ENCODE measurements at places on chromosomes 2 and 18.
A peak's percentile ranks its signal among the peaks of the same experiment; 100 is the strongest.

DNA sequence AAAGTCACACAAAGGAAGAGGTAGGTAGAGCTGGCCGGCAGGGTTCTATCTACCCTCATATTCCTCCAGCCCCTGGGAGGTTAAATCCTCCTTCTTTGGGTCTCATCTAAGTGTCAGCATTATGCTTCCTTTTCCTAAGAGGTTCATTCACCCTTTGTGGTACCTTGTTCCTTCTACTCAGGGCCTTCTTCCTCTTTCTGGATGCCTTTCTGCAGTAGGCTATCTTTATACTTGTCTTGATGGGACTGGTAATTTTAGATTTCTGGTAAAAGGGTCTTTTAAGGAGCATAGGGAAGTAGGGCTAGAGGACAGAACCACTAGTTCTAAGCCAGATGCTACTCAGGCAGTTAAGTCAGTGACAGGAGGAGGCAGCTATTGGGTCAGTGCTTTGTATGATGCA, 13.7 kb upstream of the TNP1 start:
- DNase-seq, result no peak

GRCh38 chr2:49514201-49514600, 359.9 kb upstream of the FSHR start:
- no peak for DNase-seq

DNA sequence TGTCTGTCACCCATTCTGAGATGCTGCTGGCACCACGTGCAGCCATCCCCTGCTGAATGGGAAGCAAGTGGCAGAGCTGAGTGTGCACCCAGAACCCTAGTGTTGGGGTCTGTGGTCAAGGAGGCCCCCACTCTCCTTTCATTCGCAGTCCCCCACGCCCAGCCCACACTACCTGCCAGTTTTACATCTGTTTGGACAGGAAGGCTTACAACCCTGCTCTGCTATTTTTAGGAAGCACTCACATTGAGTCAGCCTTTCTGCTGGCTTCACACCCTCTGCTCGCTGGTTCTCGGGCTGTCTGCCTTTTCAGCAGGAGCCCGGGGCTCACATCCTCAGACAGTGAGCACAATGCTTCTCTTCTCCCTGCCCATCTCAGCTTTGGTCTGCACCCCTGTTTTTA, 10.7 kb upstream of the ADCY3 start:
- DNase-seq, result peak; percentile 9

GRCh38 chr2:79511320-79511951, 1.4 kb upstream of the CTNNA2 start:
- no peak for DNase-seq

- DNase-seq, result no peak
Observed at GRCh38 chr2:235579128-235579527, 85.3 kb downstream of the AGAP1 start.

- DNase-seq, result no peak
Observed at GRCh38 chr2:182822733-182823132, 43.7 kb downstream of the FRZB start.

DNA sequence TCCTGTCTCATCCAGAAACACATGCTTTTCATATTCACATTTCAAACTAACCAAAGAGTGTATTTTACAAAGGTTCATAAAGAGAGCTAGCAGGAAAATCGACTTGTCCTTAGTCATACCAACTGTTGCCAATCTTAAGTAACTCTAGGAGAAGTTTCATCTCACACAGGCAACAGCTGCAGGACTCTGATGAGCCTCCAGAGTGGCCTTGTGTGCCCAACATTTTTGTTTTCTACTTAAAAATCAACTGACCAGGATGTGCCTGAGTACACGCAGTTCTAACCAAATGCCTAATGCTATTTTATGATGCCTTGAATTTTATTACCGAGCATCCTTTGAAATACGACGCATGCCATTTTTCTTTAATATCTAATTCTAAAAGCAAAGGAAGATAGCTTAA, 595.9 kb upstream of the LRRTM4 start:
- no peak for DNase-seq

GRCh38 chr2:110905217-110905616, 172.8 kb downstream of the ACOXL start:
- no peak for DNase-seq

DNA sequence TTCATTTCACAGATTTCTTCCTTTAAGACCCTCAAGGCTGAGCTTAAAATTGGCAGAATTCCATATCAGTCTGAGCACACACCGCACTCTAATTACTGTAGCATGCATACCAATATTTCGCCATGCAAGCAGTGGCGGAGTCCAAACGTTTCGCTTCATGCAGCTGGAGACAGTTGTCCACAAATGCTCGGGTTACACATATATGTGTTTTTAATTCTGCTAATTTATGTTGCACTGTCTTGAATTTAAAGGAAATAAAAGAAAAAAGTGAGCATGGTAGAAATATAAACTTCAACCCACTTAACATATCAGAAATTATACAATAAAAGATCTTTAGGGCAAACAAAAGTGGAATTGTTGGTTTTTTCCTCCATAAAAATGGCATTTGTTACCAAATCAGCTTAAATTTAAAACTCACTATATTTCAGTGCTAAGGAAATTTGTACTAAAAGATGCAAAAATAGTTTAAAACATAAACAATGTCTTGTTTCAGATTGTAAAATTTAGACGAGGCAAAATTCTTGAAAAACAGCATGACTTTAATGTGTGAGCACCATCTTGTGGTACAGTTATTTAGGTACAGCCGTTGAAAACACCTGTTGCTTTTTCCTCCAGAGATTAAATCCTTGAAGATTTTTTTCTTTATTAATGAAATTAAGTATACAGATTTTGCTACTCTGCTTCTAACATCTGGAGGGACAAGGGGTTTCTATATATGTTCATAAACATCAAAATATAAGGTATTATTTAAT, 24.1 kb upstream of the KANSL1L start:
- no peak for DNase-seq

- DNase-seq, result no peak
Observed at GRCh38 chr18:24840051-24840450, 379.6 kb downstream of the HRH4 start.

DNA sequence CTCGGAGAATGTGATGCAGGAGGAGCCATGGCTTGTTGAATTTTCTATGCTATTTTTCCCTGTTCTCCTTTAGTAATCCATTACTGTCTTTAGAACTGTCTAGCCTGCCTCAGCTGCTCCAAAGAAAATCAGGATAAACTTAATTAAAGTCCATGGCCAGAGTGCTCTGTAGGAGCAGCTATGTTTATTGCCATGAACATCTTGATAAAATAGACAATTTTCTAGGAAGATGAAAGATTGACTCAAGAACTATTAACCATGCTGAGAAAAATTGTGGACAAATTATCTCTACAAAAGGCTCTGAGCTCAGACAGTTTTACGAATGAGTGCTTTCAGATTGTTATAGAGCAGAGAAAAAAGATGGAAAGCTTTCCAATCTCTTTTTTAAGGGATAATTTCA, 193.0 kb downstream of the TTC32 start:
- DNase-seq, result no peak

GRCh38 chr2:119873350-119874315, 113.9 kb downstream of the PTPN4 start:
- DNase-seq, result no peak

- no peak for DNase-seq
Observed at GRCh38 chr2:47751856-47752414, 31.0 kb upstream of the MSH6 start.

- DNase-seq, result no peak
Observed at GRCh38 chr2:200681697-200682096, 95.9 kb downstream of the AOX1 start.

Measured in stimulated activated effector memory CD8-positive, alpha-beta T cell treated with anti-CD3 and anti-CD28 coated beads, Interleukin-12 subunit alpha, Interleukin-12 subunit beta, amount 100 ng/mL, for 72 hours (primary cell).